ENCODE measurements at places on chromosomes 5 and 9.

GRCh38 chr9:132698989-132699388 lies 28.7 kb downstream of the GTF3C4 start:
- DNase-seq = peak; percentile 64

GRCh38 chr5:115439042-115439441 lies 105.5 kb downstream of the FEM1C start:
- no peak for DNase-seq

GRCh38 chr5:148855249-148856008 lies 29.0 kb downstream of the ADRB2 start:
- no peak for DNase-seq

DNA sequence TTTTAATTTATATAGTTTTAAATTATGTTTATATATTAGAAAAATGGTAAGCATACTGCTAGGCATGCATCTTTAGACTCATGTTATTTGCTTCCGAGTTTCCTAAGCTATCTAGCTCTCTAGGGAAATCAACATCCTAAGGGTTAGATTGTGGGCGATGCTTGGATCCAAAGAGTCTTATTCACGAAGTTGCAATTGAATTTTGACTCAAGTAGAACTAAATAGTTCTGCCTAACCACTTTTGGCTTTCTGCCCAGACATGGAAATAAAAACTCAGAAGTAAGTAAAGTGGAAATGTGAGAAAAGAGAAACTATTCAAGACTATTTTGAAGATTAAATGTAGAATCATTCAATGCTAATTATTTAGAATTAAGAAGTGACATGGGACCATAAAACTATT lies 440.4 kb downstream of the CDH18 start:
- DNase-seq = peak; percentile 70

DNA sequence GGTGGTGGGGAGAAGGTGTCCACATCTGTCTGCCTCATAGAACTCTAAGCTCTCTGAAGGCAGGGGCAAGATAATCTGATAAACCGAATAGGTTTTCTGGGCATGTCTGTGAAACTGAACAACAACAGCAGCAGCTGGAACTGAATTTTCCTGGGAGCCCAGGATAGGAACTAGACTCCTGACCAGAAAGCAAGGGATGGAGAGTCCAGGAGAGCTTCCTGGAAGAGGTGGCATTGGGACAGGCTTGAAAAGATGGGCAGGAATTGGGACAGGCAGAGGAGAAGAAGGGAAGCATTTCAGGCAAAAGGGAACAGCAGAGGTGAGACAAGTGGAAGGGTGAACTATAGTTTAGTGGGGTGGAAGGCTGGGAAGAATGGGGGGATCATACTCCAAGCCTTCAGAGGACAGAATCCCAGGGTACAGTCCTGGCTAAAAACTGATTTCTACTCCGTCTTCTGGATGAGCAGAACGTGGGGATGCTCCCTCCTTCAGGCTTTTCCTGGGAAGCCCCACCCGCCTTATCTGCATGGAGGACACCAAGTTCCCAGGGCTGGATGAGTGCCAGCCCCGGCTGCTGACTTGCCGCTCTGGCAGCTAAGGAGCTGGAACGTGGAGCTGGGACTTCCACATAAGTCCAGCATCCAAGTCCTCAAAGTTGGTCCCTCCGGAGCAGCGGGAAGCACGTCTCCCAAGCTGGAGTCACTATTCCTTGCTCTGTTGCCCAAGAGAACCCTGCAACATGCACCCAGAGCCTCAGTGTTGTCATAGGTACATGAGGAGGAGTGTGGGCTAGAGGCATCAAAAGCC lies 13.9 kb upstream of the KIF12 start:
- DNase-seq = no peak

DNA sequence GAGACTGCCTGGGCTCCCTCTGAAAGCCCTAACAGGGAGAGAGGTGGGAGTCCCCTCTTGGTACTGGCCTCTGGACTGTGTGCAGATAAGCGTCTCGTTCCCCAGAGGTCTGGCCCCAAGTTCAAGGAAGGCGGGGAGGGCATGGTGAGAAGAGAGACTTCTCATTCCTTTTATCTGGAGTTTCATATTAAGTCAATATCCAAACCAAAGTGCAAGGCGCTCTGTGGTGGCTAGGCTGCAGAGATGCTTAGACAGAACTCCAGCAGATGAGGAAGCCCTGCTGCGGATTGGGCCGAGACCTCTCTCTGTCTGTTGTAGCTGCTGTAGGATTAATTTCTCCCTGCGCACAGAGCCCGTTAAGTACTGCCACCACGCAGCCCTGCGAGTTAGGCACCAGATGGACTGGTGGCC lies 16.0 kb downstream of the MVB12B start:
- no peak for DNase-seq

GRCh38 chr5:32600054-32600622 lies 14.8 kb downstream of the SUB1 start:
- DNase-seq = no peak

- DNase-seq = no peak
These were observed 24.5 kb upstream of the SELENOP start for GRCh38 chr5:42836070-42836769.

- no peak for DNase-seq
These were observed 40.3 kb upstream of the CDKN2B start for GRCh38 chr9:22049411-22049810.

GRCh38 chr5:15256485-15256884 lies 243.5 kb upstream of the FBXL7 start:
- no peak for DNase-seq

DNA sequence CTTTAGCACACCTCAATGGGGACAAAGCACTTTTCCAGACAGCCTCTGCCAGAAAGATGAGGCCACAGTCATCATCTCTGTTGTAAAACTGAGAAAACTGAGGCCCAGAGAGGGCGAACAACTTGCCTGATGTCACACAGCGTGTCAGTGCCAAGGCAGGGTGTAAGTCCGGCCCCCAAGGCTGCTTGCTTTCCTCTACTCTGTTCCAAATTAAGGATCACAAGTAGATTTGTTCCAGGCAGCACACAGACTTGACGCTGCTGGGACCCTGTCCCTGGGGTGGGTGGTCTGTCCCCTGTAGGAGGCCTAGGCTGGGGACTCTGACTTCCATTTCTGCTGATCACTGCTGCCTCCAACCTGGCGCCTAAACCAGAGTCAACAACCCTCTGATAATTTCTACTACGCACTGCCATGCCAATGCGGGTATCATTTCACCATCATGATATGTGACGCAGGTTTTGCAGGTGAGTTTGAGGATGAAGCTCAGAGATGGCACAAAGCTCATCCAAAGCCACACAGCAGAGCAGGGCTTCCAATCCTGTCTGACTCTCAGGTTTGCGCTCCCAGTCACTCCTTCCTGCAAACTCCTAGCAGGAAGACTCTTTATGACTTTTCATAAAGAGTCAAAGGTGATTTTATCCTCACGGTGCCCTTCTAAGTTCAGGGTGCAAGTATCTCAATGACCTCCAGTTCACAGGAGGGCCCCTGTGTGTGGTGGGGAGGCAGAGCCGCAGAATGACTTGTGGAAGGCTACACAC lies 13.5 kb upstream of the RALGDS start:
- DNase-seq = no peak

GRCh38 chr5:157354800-157355199 lies 88.9 kb downstream of the CYFIP2 start:
- DNase-seq = no peak

DNA sequence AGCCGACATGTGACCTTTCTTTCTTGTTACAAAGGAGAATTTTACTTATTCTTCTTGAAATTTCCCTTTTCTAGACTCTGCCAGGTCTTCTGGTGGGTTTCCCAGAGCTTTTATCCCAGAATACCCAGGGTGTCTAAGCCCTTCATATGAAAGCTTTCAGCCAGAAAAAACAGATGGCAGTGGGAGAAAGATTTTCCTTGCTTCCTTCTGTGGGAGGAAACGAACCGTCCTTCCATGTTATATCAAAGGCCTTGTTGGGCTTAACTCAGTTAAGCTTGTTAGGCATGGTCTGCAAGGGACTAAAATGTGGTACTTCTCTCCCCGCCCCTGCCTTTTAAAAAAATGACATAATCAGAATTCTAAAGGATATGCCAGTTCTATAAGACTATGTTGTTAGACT lies 47.5 kb downstream of the SPATA31D1 start:
- DNase-seq = no peak

DNA sequence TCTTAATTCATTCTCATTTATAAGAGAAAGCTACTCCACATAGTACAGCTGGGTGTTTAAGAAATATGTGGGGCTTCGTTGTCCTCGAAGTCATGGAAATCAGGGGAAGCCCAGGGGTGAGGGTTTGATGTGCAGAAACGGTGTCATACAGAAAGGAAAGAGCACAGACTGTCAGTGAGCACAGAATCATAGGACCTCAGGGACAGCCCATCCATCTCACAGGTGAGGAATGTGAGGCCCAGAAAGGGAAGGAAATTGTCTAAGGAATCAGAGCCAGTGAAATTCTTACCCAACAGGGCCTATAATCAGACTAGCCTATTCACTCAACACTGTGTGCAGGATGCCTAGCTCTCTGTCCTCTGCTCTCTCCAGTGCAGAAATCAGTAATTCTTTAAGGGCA lies 535.6 kb downstream of the SPOCK1 start:
- DNase-seq = no peak

- DNase-seq = no peak
These were observed 20.6 kb downstream of the TCOF1 start for GRCh38 chr5:150377964-150378694.

- DNase-seq = no peak
These were observed 165.8 kb upstream of the NR3C1 start for GRCh38 chr5:143569213-143569701.

DNA sequence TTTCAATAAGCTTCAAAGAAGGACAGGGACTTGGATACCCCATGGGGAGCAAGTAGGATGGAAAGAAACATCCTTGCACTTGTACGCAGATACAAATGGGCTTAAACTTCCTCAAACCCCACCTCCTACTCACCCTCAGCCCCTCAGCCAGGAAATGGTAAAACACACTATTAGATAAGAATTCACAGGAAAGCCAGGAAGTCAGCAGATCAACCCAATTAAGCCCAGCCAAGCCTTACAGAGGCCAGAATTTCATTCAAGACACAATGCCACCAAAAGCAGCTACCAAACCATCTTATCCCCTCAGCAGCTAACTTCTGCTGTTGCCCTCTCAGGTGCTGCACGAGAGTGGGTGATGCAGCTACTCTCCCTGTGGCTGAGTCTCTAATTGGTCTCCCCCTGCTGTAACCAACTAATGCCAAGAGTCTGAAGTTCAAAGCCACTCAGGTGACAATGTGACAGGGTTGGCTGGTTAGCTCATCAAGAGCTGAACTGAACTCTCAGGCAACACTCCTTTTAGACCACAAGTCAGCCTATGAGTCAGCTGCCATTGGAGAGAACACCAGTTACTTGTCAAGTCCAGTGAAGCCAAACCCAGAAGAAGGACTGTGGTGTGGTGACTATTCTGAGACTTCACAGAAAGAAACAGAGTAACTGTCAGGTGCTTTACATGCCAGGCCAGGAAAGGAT lies 201.9 kb downstream of the ZNF608 start:
- no peak for DNase-seq

Data from retinal pigment epithelial cell (primary cell).